ENCODE measurements at places on chromosomes 11 and 22.

GRCh38 chr11:119999220-119999619 lies 138.7 kb downstream of the TRIM29 start:
- no peak for DNase-seq

DNA sequence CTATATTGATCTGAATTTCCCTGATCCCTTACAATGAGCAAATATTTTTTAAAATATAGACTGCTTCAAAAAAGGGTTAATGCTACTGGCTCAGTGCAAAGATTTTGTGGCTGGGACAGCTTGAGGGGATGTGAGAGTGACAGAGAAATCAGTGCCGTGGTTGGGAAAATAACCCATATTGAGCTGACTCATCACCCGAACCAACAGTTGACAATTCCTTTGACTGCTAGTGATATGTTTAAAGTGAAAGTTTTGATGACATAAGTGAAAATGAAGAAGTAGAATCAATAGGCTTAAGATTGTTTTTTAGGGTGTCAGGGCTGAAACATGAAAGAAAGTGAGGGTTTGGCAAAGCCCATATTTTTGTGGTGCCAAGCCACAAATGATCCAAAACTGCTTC lies 257.1 kb upstream of the TENM4 start:
- DNase-seq, result no peak

DNA sequence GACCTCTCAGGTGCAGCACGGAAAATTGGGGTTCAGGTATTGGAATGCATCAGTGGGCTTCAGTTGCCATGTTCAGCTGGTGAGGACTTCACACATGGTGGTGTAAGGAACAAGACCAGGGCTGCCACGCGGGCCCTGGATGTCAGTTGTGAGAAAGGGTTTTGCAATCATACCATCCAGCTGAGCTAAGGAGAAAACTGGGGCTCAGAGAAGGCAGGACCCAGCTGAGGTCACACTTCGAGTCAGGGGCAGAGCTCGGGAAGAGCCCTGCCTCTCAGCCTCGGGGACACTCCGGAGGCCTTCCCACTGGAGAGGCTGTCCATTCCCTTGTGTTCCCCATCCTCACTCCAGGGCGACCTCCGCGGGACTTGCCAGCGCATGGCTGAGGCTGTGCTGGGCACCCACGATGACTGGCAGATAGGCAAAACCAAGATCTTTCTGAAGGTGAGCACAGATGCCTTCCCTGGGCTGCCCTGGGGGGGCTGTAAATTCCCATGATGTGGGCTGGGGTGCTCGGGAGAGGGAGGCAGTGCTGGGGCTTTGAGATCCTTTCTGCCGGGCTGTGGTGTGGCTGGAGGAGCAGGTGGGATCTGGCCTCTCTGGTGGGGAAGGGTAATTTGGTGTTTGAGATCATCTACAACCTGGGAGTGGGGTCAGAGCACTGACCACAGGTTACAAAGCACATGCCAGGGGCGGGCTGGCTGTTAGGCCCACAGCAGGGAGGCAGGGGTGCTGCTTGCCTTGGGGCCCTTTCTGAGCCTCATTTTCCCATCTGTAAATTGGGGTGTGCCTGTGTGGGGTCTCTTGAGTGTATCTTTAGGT lies 47.2 kb downstream of the MYO7A start:
- DNase-seq, result no peak

GRCh38 chr11:3903207-3903896 lies 47.9 kb downstream of the STIM1 start:
- no peak for DNase-seq

DNA sequence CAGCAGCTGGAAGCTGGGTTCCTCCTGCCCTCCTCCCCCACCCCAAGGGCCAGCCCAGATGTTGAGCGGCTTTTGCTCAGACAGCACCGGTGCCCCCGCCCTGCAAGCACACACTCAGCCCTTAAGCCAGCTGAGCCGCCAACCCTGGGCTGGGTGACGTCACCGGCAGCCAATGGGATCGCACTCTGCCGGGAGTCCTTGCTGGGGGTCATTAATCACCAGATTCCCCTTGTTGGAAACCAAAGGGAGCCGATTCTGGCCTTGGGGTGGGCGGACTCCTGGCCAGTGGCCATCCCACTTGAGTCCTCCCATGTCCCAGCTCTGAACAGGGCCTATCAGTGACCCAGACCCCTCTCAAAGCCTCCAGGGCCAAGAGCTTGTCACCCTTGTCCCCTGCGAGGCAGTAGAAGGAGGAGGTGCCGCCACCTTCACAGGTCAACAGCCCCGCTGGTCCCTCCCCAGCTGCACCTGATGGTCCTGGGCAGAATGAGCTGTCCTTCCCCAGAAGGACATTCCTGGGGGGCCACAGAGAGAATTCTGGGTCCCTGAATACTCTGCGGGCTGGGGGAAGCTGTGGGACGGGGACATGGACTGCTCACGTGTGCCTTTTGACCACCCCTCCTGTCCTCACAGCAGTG lies 7.4 kb downstream of the DUSP8 start:
- peak; percentile 31 for DNase-seq

All from NCI-H1694 (cell line).